ENCODE measurements at places on chromosomes 2 and 18.

- DNase-seq, result no peak
These were observed 220.2 kb downstream of the SRBD1 start for GRCh38 chr2:45390861-45391260.

DNA sequence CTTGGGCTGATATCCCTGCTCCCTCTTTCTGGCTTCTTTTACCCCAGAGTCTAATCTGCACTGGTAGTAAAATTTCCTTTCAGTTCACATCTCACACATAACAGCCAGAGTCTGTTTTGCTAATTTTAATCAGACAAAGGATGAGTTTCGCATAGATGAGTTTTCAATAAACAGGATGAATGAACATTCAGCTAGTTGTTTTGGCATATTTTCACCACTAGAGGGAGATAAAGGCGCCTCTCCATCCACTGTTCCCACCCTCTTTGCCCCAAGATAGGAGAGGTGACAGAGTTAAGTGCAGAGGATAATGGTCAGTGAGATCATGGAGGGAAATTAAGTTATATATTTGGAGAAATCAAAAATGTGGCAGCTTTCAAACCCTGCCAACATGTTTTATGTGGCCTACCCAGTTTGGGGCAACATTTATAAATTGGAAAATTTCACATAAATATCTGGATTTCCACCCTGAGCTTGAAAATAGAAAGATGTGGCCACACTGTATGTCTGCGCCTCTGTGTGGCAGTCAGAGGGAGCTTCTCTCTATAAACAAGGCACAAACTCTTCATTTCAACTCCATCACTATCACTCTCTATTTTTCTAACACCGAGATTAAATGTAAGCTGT lies 48.5 kb upstream of the DTNA start:
- DNase-seq, result no peak

GRCh38 chr2:152890736-152891135 lies 172.3 kb downstream of the ARL6IP6 start:
- no peak for DNase-seq

GRCh38 chr18:59705145-59705544 lies 7.9 kb upstream of the CCBE1 start:
- no peak for DNase-seq

GRCh38 chr2:11082880-11083279 lies 72.4 kb upstream of the SLC66A3 start:
- no peak for DNase-seq

GRCh38 chr2:120869730-120870466 lies 134.2 kb downstream of the GLI2 start:
- DNase-seq, result no peak

GRCh38 chr2:230805353-230806017 lies 59.3 kb upstream of the ITM2C start:
- no peak for DNase-seq

DNA sequence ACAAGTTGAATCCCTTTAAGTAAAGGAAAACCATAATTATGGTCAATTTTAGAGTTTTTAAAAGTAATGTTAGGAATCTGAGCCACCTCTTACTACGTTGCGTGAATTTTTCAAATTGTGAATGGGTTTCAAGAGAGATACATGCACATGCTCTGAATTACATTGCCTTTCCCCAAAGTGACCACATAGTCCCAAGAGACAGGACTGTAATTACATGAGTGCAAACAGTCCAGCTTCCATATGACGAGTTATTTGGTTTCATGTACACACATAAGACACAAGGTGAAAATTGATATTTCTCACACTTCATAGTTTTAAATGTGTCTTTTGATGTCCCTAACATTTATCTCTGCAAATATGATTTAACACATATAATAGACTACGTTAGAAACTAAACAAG lies 850.8 kb downstream of the LRP1B start:
- no peak for DNase-seq

- no peak for DNase-seq
These were observed 102.2 kb downstream of the VIT start for GRCh38 chr2:36798724-36799123.

DNA sequence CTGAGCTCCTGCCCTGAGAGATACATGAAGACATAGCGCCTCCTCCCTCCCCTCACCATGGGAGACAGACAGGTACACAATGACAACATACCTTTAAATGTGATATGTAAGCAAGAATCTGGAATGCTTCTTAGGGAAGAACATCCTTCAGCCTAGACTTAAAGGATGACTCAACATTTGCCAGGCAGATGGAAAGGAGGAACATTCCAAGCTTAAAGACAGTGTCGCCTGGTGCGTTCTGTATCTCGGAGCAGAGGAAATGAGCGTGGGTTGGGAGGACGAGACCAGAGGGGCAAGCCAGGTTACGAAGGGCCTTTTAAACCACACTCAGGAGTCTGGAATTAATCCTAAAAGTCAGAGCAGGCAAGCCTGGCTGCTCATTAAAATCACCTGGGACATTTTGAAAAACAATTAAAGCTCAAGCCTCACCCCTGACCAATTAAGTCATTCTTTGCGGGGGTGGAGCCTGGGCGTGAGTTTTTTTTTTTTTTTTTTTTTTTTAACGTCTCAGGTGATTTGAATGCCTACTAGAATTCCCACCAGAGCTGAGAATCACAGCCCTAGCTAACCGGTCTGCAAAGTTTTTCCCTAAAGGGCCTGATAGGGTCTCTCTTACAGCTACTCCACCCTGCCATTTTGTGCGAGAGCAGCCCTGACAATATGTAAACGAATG lies 131.2 kb upstream of the SEC11C start:
- no peak for DNase-seq

DNA sequence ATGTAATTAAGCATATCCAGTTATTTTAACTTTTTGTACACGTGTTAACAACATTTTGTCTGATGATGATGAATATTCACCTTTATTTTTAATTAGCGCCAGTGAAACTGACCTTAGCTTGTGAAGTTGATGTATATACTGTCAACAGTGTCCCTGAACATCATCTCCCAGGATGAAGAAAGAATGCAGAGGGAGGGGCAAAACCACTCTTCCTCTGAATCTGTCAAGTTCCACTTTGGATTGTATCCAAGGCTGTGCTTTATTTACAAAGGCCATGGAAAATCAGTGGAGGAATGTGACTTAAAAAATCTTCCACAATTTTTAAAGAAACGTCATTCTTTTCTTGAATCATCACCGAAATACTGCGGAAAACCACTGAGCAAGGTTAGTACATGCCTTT lies 4.5 kb upstream of the RMDN2 start:
- no peak for DNase-seq

DNA sequence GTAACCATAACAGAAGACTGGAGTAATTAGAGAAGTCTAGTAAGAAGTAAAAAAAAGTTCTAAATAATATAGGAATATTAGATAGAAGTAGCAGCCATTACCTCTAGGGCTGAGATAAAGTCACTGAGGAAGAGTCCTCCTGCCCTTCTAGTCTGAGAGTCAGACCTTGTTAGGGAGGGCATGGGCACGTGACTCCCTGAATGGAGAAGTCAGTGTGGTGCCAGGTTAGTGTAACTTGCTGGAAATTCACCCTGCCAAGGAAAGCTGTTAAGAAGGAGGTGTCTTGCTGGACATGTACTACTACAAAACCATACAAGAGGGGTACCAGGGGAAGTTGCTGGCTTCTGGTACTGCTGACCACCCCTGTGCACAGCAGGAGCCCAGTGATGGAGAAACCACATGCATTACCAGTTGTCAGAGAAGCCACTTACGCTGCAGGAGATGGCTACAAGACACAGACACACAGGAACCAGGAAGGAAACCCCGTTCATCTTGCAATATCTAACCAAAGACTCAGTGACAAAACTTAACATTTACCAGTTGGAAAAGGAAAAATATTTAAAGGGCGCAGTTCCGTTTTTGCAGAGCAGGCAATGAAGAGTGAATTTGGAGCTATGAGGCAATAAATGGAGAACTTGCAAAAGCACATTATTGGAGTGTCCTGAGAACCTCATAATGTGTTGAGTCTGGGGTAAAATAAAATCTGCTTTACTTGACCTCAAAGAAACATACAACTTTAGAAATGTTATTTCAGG lies 77.2 kb upstream of the TLK1 start:
- DNase-seq, result no peak

GRCh38 chr2:176018708-176019107 lies 16.6 kb upstream of the LNPK start:
- no peak for DNase-seq

DNA sequence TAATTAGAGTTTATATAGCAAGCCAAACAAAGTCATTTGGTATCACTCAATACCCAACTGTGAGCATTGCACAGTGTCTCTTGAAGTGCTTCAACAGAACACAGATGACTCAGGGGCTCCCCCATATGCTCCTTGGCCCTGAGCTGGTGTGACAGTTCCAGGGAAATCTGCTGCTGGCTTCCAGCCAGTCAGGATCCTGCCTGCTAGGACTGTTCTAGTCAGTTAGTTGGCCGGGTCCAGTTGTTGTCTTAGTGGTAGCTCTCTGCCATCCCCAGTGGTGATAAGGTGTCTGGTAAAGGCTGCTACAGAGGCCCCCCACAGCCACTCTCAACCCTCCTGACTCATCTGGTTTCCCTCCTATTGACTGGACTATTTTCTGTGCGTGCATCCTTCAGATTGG lies 100.3 kb downstream of the IRS1 start:
- DNase-seq, result no peak

GRCh38 chr2:17791121-17791816 lies 25.0 kb upstream of the MSGN1 start:
- no peak for DNase-seq

DNA sequence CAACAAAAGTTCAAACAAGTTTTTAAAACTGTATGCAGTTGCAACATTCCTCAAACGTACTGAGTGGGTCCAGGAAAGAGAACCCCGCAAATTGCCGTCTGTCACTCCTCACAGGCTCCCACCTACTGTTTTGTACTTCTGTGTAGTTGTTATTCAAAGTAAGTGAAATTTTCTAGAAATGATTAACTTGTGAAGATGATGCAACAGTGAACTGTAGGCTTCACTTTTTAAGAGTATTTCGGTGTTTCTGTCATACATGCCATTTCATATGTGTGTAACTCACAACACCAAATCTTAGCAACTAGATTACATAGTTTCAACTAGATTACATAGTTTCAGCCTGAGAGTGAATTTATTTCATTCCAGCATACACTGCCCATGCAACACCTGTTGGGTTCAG lies 226.0 kb upstream of the TANK start:
- no peak for DNase-seq

DNA sequence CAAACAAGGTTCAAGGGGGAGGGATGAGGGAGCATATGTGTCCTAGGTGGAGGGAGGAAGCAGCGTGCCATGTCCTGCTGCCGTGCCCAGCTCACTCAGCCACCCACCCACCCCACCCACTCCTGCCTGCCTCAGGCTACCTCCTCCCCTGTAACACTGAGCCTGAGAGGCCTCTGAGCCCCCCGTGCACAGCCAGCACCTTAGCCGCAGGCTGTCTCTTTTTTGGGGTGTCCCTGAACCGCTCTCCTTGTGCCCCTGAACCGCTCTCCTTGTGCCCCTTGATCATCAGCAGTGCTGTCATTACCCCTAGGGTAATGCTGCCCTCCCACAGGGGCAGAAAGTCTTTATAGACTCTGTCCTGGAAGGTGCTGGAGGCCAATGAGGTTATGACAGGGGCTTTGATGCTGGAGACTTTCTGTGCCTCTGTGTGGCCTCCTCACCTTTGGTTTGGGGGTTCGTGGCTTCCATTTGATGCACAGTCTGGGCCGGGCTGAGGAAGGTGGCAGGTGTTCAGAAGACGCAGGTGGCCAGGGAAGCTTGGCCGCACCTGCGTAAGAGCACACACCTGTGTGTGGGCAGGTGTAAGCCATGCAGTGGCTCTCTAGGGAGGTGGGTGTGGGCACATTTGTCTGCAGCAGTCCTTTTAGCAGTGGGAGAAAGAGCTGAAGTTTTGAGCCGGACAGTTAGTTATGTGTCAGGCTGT lies 140.0 kb downstream of the SEPTIN10 start:
- no peak for DNase-seq

GRCh38 chr2:113180131-113180946 lies 6.6 kb downstream of the PSD4 start:
- no peak for DNase-seq

DNA sequence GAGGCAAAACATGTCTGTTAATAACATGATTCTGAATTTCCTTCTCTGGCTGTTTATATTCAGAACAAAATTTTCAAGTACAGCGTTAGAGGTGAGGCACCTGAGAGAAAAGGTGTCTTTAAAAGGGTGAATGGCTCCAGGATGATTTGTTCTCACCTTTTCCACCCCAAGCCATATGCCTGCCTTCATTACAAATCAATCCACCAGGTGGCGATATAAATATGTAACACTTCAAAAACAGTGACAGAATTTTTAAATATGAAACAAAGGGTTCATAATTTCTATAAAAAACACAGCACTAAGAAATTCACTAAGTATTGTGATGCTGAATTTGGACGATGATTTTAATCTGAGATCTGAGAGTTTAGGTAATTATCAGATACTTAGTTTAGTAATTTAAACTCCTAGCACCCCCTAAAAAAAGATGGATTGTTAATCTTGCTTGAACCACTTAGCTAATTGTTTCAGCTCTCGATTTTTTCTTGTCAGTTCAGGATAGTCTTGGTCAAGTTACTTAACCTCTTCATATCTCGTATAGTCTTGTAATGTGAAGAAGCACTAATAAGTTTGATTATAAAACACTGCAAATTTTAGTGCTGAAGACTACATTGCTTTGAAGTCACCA lies 528.8 kb downstream of the CPS1 start:
- no peak for DNase-seq

- DNase-seq, result no peak
These were observed 24.8 kb downstream of the SMAD4 start for GRCh38 chr18:51054764-51055163.

DNA sequence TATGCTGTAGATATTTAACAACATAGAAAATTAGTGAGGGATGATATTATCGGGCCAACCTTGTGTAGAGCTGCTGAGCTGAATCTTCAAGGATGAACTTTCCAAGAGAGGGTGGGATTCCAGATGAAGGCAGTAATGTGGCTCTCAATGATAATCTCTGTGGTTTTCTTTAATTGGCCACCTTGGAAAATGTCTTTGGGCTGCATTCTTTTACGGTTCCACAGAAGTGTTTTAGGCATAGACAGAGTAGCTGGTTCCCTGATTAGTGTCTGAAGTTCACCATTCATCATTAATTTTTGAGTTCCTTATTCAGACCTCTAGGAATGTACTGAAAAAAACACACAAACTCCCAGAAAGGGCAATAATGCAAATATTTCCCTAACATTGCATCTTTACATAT lies 1566.9 kb upstream of the PIK3C3 start:
- DNase-seq, result no peak

GRCh38 chr2:239619369-239619768 lies 218.5 kb upstream of the HDAC4 start:
- DNase-seq, result no peak
